ENCODE measurements at places on chromosomes 5 and 9.

DNA sequence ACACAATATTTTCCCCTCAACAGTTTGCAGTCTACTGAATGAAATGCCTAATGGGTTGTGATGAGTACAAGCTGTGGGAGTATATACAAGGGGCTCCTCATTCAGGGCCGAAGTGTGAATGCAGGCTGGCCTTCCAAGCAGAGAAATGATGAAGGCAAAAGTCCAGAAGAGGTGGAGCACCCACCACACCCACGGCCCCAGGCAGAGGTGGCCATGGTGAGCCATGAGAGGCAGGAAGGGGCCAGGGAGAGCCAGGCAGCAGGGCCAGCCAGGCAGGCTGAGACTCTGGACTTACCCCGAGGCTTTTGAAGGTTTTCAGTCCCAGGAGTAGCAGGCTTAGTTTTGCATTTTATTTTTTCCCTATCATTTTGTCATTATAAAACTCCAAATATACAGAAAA is 218.1 kb downstream of the AUH start:
- DNase-seq: no peak

- no peak for DNase-seq
Measured at GRCh38 chr5:172906888-172907287, 52.3 kb upstream of the RPL26L1 start.

- DNase-seq: no peak
Measured at GRCh38 chr9:77158772-77159513, 18.4 kb upstream of the VPS13A start.

DNA sequence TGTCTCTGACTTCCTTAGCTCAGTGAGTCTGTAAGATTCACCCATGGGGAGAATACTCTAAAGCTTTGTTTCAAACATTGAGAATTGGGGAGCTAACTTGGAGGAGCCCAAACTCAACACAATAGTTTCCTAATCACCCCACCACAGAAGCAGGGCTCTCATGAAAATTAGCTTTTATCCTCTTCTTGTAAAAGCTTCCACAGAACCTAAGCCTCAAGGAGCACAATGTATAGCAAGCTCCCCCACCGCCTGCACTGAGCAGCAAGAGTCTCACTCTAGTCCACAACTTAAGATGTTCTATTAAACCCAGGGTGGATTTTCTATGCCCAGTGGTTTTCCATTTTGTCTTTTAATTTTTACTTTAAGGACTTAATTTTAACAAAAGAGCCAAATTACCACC is 48.9 kb upstream of the GRHPR start:
- DNase-seq: no peak

DNA sequence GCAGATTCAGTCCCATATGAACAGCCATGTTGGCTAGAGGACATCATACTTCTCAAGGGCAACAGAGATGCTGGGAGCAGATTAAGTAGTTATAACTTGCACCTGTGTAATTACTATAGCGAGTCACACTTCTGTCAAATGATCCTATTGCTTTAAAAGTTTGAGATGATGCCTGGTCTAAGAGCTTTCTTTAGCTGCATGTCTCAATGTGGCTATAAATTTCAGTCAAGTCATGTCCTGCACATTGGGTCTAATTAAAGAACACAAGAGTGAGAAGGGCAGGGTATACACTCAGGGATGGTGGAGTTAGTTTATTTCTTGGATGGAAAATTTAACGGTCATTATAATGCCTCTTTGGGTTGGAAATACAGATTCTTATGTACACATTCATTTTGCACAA is 557.3 kb downstream of the RAB3C start:
- no peak for DNase-seq

DNA sequence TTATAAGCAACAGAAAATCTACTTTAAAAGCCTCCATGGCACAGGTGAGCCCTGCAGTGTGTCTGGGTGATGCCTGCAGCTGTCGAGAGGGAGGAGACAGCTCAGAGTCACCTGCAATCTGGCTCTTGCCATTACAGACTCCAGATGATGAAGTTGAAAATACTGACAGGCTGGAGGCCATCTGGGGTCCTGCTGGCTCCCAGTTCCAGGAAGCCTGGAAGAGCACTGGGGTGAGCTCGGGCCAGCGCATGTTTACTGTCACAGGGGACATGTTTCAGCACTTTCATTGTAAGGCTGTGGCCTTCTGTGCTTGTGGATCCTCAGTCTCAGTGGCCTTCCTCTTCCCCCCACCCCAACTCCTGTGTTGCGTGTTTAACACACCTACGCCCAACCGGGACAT is 28.4 kb downstream of the CEL start:
- DNase-seq: peak; percentile 32

DNA sequence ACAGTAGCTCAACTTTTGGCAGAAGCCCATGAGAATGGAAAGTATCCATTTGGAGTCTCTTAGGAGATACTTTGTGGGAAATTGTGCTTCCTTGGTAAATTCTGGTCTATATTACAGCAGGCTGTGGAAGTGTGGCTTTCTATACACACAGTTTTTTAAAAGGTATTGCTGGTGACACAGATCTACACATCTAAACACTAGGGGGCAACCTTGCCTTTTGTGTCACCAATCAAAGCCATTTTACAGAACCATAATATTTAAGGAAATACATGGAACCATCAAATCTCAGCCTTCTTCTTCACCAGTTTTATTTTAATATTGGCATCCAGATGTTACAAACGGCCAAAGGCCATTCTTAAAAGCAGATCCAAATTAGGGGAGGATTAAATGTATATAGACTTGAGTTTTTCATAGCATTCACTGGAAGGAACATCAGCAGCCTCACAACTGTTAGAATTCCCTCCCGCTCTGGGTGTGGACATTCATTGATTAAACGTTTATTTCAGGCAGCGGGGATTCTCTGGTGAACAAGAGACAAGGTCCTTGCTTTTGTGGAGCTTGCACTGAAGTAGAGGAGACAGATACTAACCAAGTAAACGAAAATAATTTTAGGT is 132.4 kb upstream of the EPB41L4A start:
- DNase-seq: no peak

DNA sequence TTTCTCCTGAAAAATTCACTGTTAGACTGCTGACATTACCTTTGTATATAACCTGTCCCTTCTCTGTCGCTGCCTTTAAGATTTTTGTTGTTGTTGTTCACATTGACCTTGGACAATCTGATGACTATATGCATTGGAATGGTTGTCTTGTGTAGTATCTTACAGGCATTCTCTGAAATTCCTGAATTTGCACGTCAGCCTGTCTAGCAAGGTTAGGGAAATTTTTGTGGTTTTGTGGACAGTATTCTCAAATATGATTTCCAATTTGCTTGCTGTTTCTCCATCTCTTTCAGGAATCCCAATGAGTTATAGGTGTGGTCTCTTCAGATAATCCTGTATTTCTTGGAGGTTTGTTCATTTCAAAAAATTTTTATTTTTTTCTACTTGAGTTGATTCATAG is 140.8 kb downstream of the PRR16 start:
- DNase-seq: no peak

DNA sequence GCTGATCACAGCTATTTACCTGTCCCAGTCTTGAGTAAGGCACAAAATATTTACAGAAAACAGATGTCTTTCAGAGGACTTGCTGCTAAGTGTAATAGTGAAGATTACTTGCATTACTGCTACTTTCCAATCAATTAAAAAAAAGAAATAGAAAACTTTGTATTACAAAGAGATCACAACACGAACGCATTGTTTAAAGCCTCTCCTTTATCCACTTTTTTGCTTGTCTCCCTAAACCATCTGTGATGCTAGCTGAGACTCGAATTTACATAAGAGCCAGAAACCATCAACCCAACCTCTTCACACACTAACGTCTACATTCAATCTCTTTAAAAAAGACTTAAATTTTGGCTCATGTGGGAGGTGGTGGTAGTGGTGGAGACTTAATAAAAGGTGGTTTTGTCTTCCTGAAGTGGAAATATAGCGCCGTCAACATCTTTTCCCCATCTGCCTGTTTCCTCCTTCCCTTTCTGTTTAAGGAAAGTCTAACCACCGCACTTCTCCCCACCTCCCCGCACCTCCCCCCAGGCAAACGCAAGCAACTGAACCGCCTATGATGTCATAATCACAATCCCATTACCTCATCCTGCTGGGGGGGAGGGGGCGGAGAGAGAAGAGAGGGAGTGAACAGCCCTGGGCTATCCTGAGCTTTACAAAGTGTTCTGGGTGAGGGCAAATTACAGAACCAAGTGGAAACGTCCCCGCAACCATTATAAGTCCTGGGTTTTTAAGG is 948 bp upstream of the FAM53C start:
- DNase-seq: no peak

- no peak for DNase-seq
Measured at GRCh38 chr9:110532908-110533665, 46.5 kb downstream of the SVEP1 start.

GRCh38 chr5:132417010-132417439 is 47.5 kb downstream of the SLC22A5 start:
- no peak for DNase-seq

- no peak for DNase-seq
Measured at GRCh38 chr5:95908799-95909198, 52.9 kb downstream of the ELL2 start.

GRCh38 chr5:124963236-124963919 is 216.9 kb upstream of the ZNF608 start:
- DNase-seq: no peak

- no peak for DNase-seq
Measured at GRCh38 chr5:132489871-132490483, 596 bp downstream of the IRF1 start.

GRCh38 chr5:168314735-168315411 is 23.4 kb downstream of the WWC1 start:
- no peak for DNase-seq

DNA sequence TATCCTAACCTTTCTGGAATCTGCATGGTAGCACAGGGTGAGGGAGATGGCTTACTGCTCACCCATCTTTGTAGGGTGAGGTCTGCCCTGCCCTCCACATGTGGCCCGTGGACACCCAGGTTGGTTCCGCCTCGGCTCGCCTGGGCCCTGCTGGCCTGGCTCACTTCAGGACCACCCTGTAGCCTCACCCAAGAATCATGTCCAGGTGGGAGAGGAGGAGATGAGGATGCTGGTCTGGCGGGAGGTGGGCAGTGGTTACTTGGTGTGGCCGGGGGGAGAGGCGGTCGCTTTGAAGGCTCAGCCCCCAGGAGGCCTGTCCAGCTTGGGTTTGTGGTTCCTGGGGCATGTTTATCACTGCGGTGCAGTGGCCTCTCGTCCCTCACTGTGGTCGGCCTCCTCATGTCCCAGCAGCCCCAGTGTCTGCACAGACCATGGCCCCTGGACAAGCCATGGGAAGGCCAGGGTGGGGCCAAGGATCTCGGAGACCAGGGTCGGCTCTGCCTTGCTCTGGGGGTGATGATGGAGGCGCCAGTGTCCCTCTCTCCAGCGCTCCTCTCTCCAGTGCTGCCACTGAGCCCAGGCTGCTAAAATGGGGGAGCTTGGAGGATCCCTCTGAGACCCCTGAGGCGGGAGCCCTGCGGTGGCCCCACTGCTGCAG is 4.6 kb downstream of the OBP2B start:
- DNase-seq: no peak

DNA sequence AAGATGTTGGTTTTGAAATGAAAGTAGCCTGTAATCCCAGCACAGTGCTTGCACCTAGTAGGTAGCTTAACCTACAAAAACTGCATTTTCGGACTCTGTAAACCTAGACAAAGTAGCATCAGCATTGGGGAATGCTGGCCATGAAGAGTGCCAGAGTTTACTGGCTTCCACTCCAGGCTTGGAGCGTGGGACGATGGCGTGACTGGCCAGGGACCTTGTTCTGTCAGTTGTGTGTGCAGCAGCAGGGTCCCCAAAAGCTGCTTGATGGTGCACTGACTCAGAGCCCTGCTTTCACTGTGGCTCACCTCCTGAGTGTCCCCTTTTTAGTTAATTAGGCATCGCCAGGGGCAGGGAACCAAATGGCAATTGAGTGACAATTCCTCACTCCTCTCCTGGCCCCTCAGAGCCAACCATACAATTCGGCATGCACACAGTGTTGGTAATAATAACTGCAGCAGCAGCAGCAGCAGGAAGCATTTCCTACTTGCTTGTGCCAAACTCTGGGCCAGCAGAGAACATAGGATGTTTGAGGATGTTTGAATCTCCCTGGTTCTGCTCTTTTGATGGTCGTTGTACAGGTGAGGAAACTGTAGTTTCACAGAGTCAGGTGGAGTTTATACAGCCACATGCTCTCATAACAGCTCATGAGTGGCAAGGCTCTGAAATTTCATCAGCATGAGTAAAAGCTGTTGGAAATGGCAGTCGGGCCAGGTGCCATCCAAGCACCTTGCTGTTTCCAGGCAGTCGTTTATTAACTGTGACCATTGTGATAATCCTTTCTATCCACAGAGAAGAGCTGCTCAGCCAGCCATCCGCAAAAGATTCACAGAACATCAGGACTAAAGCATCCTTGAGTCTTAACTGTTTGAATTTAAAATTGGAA is 4.2 kb downstream of the UBE2QL1 start:
- no peak for DNase-seq

DNA sequence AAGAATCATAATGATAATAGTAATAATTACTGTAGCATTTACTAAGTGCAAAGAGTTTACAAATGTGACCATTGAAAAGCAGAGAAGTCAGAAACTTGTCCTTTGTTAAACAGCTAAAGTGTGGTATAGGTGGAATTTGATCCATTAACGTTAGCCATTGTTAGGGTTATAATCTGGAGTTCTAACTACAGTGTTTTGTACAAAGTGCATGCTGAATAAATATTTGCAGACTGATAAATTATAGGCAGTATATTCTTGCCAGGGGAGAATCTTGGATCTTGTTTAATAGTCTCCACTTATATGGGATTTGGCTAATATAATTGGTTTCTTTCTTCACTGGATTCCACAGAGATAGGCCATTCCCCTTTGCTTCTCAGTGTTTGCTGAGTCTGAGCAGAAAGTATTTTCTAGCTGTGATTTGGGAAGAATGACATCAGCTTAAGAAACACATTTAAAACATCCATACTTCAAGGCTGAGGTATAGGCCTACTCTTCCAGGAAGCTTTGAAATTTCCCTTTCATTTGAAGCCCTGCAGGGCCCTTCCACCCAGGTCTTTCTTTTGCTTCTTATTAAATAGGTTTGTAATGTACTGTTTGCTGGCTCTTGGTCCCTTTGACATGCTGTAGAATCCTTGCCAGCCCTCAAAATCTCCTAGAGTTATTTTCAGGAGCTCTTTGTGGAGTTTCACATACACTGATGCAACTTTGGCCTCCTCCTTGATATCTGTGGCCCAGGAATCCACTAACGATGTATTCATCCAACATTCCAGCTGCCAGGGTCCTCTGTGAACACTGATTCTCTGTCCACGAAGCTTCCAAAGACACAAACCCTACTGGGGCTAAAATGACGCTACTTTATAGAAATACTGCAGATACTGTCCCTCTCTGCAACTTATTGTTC is 51.4 kb downstream of the ATP10B start:
- no peak for DNase-seq

DNA sequence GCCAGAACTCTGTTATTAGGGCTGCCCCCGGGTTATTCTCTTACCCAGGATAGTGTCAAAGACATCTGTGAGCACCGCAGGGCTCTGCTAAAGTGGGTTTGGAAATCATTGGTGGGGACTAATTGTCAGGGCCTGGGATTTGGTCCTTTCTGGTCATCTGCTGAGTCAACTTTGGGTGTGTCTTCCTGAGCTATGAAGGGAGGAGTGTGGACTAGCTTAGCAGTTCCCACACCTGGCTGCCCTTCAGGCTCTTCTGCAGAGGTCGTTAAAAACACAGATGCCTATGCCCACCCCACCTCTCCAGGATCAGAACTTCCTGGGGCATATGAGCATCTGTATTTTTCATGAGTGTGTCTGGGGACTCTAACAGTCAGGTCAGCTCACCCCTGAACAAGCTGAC is 352.2 kb downstream of the SLIT3 start:
- DNase-seq: no peak

- no peak for DNase-seq
Measured at GRCh38 chr5:135032999-135033861, 798 bp downstream of the PITX1 start.

Data from natural killer cell treated with Interleukin-12 subunit alpha and Interleukin-12 subunit beta and Interleukin-15 and Interleukin-18, amount 100 ng/mL, for 72 hours (primary cell).